ENCODE measurements at places on chromosomes 1 and 21.

GRCh38 chr1:234000557-234001041 is 96.1 kb downstream of the SLC35F3 start:
- DNase-seq = no peak

GRCh38 chr1:15953791-15954241 is 22.1 kb downstream of the ZBTB17 start:
- DNase-seq = no peak

- DNase-seq = peak; percentile 67
Observed at GRCh38 chr1:167447521-167448136, 70.7 kb downstream of the CD247 start.

GRCh38 chr1:187570166-187570565 is 741.4 kb downstream of the PLA2G4A start:
- DNase-seq = no peak

DNA sequence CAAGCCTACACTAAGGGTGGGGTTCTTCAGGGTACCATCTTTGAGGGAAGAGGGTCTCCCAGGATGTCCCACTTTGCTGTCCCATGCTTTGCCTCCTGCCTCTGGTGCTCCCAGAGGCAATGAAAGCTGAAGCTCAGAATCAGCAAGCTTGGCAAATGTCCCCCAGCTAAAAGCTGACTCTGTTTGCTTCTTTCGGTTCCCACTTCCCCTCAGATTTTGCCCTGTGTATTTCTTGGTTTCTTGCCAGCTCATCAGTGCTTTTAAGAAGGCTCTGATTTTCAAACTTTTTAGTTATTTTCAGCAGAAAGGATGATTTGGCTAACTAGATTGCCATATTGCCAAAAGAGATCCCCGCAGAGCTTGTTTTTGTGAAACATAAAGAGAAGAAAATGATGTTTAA is 33.1 kb upstream of the COG2 start:
- no peak for DNase-seq

- no peak for DNase-seq
Observed at GRCh38 chr1:224594360-224594759, 21.8 kb upstream of the CNIH3 start.

DNA sequence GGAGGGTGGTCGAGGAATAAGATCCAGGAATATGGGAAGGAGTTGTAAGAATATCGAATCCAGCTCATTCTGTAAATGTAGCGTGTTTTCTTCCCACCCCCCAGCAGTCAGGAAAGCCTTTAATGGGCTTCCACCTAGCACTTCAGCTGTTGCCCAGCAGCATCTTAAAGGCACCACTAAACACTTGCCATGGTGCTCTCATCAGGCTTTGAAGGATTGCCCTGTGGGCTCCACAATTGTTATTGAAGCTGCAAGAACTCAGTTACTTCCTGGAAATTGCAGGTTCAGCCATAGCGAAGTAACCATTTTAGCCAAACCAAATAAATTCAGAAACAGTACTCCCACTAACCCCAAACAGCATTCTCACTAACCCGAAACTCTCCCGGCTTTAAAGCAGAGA is 511.2 kb downstream of the PLPP3 start:
- DNase-seq = peak; percentile 20

GRCh38 chr1:75641325-75641724 is 30.4 kb upstream of the SLC44A5 start:
- DNase-seq = no peak

DNA sequence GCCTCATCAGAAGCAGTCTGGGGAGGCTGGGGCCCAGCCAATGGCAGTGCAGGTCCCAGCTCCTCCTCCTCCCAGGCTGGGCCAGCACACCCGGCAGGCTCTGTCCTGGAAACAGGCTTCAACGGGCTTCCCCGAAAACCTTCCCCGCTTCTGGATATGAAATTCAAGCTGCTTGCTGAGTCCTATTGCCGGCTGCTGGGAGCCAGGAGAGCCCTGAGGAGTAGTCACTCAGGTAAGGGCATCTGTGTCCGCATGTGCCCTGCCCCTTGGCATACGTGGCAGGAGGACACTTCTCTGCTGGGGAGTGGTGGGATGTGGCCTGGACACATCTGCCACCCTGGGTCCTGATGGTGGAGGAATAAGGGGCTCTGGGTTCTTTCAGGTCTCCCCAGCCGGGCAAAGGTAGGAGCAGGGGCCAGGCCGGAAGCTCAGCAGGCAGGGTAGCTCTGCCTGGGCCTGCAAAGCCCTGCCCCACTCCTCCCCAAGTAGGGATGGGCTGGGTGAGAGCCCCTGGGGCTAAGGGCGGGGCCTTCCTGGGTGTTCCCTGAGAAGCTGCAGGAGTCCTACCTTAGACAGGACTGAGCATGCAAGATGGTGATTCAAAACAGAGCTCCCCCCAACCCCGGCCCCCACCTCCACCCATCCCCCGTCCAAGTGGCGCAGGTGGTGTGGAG is at the start of gene GJB5:
TSS of gene GJB5 (plus strand) at position 84 of the 674 bp plus-strand sequence. CDS start 2,284 bp downstream, outside the sequence.
- no peak for DNase-seq

- DNase-seq = peak; percentile 14
Observed at GRCh38 chr1:246317332-246318035, 189.6 kb downstream of the SMYD3 start.

- DNase-seq = no peak
Observed at GRCh38 chr1:26031611-26032220, 10.1 kb downstream of the EXTL1 start.

- no peak for DNase-seq
Observed at GRCh38 chr1:95655321-95656020, 421.5 kb downstream of the RWDD3 start.

DNA sequence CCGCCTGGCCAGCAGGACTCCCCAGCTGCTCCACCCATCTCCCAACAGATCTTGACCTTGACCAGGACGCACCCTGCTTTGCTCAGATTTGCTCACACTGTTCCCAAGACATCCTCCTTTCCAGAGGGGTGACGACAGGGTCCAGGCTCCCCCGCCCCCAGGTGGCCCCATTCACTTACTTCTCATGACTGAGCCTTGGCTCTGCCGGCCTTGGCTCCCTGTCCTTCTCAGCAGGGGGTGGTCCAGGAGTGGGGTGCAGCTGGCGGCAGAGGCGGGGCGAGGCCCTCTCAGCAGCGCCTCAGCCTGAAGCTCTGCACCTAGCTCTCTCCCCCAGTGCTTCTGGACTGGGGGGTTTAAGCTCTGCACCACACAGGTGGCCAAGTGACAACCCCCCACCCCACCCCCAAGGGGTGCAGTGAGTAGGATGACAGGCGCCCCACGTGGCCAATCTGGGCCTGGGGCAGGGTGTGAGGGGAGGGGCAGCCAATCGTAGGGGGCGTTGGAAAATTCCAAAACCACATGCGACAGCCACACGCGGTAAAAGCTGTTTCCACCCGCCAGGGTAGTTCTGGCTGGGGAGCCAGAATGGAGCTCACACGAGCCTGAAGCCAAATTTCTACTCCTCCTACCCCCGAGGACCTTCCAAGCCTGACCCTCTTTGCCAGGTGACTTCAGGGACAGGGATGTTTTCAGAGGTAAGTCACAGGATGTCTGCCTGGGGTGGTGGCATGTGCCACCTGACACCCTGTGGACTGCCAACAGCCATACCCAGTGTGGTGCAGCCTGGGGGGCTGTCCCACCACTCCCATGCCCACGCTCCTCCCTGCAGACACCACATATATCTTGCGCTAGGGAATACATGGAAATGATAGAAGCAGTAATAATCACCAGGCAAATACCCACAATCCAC is 5.6 kb downstream of the RORC start:
- no peak for DNase-seq

DNA sequence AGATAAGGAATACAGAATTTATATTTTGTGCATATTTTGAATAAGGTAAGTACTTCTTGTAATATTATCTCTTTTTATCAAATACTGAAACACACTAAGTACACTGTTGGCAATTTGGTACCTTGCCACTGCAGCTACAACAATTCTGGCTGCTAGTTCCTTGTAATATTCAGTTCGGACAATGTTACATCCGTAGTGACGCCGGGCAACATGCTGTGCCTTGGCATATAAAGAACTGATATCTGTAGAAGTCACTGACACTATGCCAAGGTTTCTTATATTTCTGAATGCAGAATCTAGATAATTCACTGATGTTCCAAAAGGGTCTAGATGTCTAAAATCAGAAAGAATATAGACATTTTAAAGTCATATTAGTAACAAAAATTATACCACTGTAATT is 17.5 kb downstream of the TRMT1L start:
- no peak for DNase-seq

GRCh38 chr1:149879556-149879955 is 19.8 kb upstream of the BOLA1 start:
- DNase-seq = no peak

- peak; percentile 44 for DNase-seq
Observed at GRCh38 chr1:89261926-89262515, 10.6 kb downstream of the GBP5 start.

- DNase-seq = no peak
Observed at GRCh38 chr21:39088031-39088370, 95.2 kb downstream of the PSMG1 start.

- DNase-seq = peak; percentile 83
Observed at GRCh38 chr1:244964112-244964971, 100.0 kb upstream of the HNRNPU start.

DNA sequence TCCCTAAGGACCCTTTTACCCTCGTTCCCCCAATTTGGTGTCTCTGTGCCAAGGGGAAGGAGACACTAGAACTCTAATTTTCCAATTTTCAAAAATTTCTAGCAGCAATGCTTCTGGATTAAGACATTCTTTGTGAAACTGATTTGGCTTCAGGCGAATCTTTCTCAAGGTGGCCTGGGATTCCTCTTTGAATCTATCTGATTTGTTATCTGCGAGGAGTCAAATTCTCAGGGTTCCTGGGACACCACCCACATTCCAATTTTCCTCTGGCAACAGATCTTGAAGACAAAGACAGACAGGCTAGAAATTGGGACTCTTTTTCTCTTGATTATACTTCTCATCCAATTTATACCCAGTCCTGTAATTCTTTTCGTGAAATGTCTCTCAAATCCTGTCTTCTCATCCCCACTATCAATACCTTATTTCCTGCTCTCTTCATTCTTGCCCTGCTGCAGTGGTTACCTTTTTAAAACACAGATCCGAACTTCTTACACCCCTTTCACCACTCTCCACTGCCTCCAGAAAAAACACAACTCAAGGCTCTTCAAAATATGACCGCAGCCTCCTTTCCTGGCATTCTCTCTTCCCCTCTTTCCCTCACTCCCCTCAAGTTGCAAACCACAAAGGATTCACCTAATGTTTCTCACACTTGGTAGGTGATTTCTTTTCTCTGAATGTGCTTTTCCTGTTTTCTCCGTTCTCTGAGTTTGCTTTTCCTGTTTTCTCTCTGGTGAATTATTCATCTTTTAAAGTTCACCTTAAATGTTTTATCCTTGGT is 2.7 kb upstream of the MPZL1 start:
- no peak for DNase-seq

GRCh38 chr1:7104339-7104738 is 319.1 kb downstream of the CAMTA1 start:
- DNase-seq = no peak

GRCh38 chr1:108043707-108044106 is 78.7 kb upstream of the VAV3 start:
- DNase-seq = no peak

DNA sequence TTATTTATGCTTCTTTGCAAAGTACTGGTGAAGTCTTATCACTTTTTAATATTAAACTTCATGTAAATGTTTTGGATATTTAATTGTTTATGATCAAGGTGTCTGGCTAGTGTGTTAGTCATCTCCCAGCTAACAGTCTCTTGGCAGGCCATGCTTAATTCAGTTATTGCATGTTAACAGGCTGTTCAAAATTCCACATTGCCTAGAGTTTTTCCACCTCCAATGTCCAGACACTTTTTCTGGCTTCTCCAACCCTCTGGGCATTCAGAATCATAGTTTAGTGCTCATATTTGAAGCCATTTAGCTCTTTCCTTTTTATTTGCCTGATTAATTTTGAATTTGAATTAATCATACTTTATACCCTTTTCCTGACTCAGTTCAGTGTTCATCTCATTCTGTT is 69.2 kb downstream of the OLFML2B start:
- DNase-seq = no peak

- no peak for DNase-seq
Observed at GRCh38 chr1:22767852-22768251, 57.2 kb downstream of the EPHB2 start.

DNA sequence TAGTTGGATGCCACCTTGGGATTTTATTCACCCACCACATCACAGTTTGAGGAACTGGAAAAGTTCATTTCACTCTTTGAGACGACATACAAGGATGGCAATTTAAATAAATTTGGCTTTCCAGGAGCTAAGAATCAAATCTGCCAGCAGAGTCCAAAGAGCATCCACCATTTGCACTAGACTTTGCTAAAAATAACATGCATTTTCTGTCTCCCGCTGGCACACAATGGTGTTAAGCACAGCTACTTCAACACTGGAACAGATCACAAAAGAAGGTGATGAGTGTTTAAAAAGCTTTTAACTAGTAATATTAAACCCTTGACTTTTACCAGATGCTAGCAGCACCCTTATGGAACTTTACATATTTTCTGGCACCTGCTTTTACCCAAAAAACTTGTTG is 44.6 kb downstream of the MAEL start:
- no peak for DNase-seq

- no peak for DNase-seq
Observed at GRCh38 chr1:163248064-163248463, 45.3 kb upstream of the RGS5 start.

GRCh38 chr1:119987112-119987511 is 82.3 kb downstream of the NOTCH2 start:
- DNase-seq = peak; percentile 92

DNA sequence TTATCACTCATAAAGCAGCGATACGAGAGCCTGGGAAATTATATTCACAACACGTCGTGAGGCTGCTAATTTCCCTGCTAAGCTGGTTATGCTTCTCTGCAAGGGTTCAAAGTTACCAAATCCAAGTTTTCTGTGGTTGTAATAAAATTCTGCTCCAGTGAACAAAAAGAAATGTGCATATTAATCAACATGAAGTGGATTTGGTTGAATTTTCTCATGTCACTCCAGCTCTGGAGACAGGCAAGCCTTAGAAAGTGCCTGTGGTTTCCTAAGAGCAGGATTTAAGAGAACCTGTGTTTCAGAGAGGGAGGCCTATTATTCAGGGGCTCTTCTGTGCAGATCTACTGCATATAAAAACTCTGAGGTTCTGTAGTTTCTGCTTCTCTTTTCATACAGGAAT is 87.5 kb downstream of the WLS start:
- no peak for DNase-seq

GRCh38 chr1:176444286-176444685 is 18.7 kb upstream of the PAPPA2 start:
- DNase-seq = no peak

- no peak for DNase-seq
Observed at GRCh38 chr1:167105271-167106118, 11.6 kb downstream of the STYXL2 start.

Data from Daoy (cell line).